Activated CD8-positive, alpha-beta T cell treated with anti-CD3 and anti-CD28 coated beads for 36 hours (primary cell): ENCODE measurements at places on chromosomes 2 and 18. TPM values are rescaled to one million over a fixed set of nuclear protein-coding genes. Genes with fewer than 3 reads are reported as not detected.

GRCh38 chr2:6052649-6053048, 360.5 kb downstream of the SOX11 start:
- DNase-seq: no peak

DNA sequence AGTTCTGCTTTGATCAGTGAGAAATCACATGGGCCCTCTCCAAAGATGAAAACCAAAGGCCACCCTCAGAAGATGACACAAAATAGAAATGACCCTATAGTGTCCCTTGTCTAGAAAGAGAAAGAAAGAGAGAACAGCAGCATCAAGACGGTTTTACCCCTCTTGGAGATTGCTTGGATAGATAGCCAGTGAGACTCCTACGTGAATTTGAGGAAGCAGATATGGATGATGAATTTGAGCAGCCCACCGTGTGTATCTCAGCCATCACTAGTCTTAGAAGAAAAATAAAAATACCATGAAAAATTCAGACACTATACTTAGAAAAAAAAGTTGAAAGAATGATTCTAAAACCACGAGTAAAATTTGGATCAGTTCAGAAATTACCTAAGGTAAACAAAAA, 329.1 kb upstream of the CNTNAP5 start:
- DNase-seq: no peak

DNA sequence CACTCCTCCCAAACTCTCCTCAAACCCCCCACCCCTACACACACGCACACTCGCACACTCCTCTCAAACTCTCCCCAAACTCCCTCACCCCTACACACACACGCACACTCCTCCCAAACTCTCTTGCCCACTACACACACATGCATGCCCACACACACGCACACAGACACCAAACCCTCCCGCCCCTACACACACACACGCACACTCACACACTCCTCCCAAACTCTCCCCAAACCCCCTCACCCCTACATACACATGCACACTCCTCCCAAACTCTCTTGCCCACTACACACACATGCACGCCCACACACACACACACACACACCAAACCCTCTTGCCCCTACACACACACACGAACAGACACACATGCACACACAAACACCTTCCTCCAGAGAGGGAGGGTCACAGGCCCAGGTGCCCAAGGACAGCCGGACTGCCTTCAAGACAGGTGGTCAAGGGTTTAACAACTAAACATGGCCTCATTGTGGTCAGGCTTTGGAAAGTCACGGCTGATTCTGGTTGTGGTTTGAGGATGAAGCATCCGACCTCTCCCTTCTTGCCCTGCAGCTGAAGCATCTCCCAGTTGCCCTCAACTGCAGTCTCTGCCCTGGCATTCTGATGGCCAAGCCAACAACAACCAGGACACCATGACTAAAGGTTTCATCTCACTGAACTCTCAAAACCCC, 72.3 kb upstream of the SNTG2 start:
- no peak for DNase-seq

DNA sequence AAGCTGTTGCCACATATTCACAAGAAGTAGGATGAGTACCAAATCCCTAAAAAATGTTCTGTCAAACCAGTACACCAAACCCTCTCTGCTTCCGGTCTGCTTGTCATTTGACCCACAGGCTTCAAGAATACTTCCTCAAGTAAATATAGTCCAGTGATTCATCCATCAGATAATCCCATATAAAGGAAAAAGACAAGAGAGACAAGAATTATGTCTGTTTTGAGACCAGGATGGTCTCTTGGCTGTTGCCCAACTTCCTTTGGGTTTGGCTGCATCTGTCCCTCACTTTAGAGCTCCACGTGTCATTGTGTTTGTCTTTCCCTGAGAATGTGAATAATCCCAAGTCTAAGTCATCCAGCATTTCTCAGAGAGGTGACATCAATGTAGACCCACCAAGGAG, 91.5 kb upstream of the NRP2 start:
- no peak for DNase-seq

GRCh38 chr2:25265001-25265400, 76.7 kb downstream of the DNMT3A start:
- DNase-seq: no peak

The POTEF gene
- not detected for total RNA-seq

The ZNF514 gene
- 15.6 TPM for total RNA-seq

The CEP68 gene
- total RNA-seq: 6.0 TPM
